ENCODE measurements at places on chromosomes 4 and X.

DNA sequence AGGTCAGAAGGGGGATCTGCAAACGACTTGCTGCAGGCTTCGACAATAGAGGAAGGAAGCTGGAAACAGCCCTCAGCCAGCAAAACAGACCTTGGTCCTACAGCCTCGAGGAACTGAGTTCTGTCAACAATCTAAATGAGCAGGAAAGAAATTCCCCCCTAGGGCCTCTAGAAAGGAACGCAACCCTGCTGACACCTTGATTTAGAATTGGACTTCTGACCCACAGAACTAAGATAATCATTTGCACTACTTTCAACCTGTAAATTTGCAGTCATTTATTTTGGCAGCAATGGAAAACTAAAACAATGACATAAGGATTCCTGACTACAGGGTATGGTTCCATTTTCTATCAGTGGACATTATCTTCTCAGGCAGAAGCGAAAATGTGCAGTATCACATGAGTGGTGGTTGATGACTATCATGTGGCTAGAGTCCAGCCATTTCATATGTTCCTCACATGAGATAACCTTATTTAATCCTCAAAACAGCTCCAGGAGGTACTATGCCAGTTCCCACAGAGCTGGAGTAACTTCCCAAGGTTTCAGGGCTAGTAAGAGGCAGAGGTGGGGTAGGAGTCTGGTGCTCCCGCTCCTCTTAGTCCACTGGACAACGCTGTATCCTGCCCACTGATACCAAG is 61.6 kb downstream of the SAT1 start:
- DNase-seq: peak; percentile 28

DNA sequence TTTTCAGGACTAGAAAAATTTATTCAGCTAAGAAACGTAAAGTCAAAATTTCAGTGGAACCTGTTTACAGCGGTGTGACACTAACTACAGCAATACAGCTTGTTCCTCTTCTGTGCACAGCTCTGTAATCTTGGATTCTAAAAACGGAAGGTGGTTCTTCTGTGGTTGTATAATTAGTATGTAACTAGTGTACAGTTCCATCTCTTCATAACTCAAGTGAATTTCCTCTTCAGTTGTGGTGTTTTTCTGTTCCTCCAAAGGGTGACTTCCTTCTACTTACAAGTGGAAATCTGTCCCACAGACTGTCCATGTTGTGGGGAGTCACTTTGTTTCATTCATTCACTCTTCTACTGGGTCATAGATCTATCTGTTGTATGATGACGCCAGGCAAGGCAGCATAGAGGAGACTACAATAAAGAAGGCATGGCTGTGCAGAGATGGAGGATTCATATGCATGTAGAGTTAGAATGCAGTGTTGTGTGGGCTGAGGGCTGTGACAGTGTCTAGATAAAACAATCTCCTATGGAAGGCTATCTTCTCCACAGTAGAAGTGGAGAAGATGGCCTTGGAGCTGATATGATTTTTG is 5.4 kb downstream of the DAPP1 start:
- no peak for DNase-seq

DNA sequence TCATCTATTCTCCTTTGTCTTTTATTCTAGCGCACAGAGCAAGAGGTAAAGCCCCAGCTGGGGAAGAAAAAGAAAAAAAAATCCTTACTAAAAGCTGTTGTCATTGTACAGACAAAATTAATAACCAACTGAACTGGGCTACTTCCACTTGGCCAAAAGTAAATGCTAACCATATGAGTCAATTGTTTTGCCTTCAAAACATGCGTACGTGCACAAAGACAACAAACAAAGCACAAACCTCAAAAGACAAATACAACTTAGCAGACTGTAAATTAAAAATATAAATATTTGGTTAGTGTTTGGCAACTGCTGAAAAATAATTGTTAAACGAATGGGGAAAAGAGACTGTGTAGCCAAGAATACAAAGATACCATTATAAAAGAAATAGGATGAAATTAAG is 5.9 kb downstream of the EDA2R start:
- no peak for DNase-seq

- DNase-seq: no peak
Observed at GRCh38 chr4:184442314-184442635, 32.1 kb downstream of the IRF2 start.

Measured in Ammon's horn (tissue), 1 donor.